ENCODE measurements at places on chromosomes 7 and 10.

DNA sequence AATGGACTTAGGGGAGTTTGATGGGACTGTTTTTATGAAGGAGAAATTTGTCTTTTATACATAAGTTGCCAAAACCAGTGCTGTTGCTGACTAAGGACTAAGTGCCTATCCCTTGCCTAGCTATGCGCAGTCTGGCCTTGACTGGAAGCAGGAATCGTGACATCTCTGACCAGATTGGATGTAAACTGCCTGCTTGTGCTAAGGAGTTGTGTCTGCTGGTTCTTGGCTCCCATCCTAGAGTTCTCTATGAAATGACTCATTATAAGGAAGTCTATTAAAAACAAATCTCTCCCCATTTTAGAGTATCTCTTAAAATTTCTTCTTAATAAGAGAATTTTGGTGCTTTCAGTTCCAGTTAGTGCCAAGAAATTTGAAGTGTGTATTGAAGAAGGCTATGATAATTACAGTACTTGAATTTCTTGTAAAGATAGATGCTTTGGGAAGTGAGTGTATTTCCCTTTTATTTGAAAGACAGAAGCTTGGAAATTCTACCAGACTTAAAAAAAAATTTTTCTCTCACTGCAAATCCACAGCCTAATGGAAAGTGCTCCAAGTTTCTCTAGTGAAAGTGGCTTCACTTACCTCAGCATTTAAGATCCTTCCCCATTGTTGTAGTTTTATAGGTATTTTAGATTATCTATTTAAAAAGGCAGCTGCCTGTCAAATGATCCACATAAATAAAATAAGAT, 77.6 kb downstream of the BICC1 start:
- DNase-seq = no peak

DNA sequence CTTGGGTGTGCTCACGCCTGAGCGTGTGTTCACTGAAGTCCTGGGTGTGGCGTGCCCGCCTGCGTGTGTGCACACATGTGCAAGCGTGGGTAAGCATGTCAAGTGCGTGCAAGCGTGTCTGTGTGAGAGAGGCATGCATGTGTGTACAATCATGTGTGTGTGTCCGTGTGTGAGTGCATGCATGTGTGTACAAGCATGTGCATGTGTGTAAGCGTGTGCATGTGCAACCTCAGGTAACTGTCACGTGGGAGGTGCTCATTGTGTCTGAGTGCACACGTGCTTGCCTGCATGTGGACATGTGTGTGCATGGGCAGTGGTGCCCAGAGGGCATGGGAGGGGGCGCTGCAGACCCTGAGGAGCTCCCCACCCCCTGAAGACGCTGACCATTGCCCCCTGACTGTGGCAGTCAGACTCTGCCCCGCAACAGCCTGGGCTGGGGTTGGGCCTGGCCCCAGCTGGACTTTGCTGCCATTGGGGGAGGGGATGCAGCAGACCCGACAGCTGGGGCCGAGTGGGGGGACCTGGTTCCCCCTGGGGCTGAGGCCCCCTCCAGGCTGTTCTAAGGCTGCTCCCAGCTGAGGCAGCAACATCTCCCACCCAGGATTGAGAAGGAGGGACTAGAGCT, 88.1 kb downstream of the UNCX start:
- DNase-seq = no peak

DNA sequence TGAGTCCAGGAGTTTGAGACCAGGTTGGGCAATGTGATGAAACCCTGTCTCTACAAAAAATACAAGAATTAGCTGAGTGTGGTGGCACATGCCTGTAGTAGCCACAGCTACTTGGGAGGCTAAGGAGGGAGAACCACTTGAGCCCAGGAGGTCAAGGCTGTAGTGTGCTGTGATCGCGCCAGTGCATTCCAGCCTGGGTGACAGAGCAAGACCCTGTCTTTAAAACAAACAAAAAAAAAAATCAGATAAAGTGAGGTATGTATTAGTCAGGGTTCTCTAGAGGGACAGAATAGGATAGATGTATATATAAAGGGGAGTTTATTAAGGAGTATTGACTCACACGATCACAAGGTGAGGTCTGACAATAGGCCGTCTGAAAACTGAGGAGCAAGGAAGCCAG, 101.5 kb upstream of the GPR26 start:
- DNase-seq = no peak

GRCh38 chr7:151389096-151389767, 20.6 kb downstream of the WDR86 start:
- no peak for DNase-seq

DNA sequence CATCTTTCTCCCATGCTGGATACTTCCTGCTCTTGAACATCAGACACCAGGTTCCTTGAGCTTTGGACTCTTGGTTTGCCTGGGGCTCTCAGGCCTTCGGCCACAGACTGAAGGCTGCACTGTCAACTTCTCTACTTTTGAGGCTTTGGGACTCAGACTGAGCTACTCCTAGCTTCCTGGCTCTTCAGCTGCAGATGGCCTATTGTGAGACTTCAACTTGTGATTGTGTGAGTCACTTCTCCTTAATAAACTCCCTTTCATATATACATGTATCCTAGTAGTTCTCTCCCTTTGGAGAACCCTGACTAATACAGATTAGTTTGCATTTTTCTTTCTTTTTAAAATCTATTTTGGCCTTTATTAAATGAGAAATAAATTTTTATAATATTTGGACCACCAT, 276.2 kb upstream of the SEMA3C start:
- DNase-seq = no peak

DNA sequence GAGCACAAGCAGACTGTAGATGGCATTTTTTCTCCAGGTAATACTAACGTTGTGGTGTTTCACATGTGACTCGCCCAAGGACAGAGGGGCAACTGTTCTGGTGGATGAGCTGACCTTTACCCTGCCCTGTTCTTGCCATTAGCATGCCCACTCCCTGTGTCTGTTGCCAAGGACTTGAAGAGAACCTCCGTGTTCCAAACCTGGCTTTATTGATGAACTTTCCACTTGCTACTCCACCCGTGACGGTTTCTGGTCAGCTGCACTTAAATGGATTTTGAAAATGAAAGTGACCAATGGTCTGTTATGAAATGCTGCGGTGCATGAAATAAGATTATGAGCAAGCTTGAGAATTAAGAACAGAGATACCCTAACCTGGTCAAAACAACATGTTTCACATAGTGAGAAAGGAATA, 30.4 kb downstream of the LRRC4 start:
- DNase-seq = no peak

GRCh38 chr7:53642361-53642760, 606.9 kb downstream of the POM121L12 start:
- no peak for DNase-seq

DNA sequence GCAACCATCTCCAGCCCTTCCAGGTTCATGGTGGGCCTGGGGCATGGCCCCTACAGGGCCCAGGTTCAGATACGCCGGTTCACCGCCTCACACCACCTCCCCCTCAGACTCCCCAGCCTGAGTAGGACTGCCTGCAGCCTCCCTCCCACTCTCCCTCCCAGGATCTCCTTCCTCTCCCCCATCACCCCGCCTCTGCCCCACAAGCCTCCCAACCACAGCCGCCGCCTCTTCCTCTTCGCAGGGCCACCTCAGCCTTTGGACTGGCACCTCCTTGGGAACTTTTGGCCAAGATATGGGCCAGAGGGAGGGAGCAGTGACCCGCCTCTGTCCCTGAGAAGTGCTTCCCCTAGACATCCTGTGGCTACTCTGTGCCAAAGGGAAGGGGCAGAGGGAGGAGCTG, 9.3 kb downstream of the KCNIP2 start:
- no peak for DNase-seq

DNA sequence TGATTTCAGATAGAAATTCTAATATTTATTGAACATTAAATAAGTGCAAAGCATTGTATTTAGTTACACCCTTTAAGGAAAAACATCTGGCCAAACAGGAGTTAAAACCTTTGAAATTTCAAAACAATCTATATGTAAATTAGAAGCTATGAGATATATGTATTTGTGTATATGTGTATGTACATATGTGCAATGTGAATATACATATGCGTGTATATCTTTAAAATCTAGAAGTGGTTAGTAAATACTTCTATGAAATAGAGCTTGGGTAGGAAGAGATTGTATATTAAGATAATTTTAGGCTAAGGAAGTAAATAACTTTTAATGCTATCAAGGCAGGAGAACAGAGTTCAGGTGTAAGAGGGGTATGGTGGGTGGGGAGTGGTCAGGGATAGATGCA, 9.3 kb downstream of the WEE2 start:
- no peak for DNase-seq

- no peak for DNase-seq
Measured at GRCh38 chr7:158997471-158997870, 141.1 kb downstream of the DYNC2I1 start.

All from NCI-H1105 (cell line).